Hepatic stellate cell (primary cell): ENCODE measurements at places on chromosomes 5 and 9.
A peak's percentile ranks its signal among the peaks of the same experiment; 100 is the strongest.

DNA sequence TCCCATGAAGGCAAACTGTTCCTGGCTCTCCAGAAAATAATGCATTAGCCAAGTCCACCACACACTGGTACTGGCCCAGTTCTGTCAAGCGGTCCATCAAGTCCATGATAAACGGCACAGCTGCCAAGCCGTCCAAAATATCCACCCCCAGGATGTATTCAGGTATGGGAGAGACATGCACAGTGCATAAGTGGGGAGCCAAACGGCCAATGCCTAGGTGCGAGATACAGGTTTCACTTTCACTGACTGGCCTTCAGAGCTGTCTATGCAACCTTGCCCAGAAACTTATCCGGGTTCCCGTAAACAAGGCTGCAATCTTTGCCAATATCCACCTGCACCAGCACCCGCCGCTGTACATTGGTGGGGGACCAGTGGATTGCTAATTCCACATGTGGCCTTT is 795.8 kb downstream of the EFNA5 start:
- DNase-seq = no peak

DNA sequence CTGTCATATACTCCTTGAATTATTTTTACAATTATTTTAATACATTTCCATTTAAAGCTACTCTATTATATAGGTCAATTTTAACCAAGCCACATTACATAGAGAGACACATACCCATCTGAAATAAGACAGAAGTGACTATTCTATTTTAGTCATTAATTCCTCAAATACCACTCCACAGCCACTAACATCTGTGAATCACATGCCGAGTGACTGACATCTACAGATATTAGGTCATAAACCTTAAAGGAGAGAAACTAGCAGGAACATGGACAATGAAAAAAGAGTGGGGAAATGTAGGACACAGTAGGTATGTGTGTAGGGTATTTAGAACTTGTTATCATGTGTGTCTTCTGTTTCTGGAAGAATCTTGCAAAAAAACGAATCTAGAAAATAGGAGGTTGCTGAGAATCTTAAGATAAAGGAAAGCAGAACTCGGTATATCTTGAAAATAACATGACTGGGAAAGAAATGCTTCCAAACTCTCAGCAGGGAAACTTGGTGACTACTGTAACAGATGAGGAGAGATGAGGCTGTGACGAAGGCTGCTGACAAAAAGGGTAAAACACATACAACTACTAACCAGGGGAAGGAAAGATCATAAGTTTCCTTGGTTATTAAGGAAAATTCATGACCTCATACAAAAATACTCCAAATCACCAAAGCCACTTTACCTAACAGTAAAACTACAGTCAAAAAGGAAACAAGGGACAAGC is 84.6 kb downstream of the PLPP1 start:
- DNase-seq = peak; percentile 40

GRCh38 chr5:93925321-93925720 is 183.9 kb upstream of the POU5F2 start:
- no peak for DNase-seq

- DNase-seq = no peak
These were observed 57.7 kb upstream of the GALNT10 start for GRCh38 chr5:154132718-154133307.

GRCh38 chr9:83106263-83106662 is 43.3 kb upstream of the RASEF start:
- DNase-seq = no peak

DNA sequence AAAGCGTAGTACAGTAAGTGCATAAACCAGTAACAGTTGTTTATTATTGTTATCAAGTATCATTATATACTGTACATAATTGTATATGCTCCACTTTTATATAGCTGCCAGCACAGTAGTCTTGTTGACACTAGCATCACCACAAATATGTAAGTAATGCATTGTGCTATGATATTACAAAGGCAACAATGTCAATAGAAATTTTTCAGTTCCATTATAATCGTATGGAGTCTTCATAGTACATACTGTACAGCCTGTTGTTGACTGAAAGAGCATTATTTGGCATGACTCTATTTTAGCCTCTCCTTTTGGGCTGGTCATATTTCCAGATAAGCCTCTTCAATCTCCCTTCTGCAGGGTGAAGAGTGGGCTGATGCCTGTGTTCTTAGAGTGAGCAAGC is 40.4 kb downstream of the CFAP95 start:
- DNase-seq = no peak

DNA sequence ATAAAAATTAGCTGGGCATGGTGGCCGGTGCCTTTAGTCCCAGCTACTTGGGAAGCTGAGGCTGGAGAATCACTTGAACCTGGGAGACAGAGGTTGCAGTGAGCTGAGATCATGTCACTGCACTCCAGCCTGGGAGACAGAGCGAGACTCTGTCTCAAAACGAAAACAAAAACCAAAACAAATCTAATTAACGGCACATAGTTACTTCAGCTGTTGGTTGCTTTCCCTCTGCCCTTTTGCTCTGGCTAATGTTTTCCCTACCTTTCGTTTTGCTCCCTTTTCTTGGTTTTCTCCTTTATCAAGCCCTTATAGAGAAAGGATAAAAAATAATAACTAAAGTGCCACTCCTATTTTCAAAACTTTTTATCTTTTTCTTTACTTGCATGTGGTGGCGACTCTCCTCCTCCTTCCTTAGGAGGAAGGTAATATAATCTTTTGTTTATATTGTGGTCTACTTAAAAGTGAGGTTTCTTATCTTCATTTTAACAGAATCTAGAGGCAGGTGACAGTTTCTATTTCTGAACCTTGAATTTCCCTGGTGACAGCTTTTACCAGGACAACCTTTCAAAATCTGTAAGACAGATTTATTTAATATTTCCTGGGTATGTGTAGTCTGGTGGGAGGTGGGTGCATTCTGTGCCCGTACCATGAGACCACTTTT is 125.4 kb downstream of the ARHGEF28 start:
- no peak for DNase-seq

DNA sequence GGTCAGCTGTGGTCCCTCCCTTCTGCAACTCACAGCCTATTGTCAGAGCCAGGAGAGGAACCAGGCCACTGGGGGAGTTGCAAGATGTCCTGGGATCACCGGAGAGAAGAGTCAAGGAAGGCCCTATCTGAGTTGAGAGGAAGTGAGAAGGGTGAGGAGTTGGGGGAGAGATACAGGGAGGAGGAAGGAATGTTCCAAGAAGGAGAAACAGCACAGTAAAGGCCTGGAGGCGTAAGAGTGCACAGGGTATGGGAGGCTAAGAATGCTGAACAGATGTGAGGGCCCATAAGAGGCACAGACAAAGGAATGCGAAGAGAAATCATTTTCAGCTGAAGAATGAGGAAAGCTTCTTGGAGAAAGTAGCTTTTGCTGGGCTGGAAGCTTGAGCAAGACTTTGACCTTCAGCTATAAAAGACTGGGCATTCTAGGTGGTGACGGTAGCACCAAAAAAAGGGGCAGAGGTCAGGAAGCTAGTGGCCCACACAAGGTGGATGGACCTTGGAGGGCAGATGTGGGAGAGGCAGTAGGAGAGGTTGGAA is 21.6 kb upstream of the CSF1R start:
- no peak for DNase-seq

DNA sequence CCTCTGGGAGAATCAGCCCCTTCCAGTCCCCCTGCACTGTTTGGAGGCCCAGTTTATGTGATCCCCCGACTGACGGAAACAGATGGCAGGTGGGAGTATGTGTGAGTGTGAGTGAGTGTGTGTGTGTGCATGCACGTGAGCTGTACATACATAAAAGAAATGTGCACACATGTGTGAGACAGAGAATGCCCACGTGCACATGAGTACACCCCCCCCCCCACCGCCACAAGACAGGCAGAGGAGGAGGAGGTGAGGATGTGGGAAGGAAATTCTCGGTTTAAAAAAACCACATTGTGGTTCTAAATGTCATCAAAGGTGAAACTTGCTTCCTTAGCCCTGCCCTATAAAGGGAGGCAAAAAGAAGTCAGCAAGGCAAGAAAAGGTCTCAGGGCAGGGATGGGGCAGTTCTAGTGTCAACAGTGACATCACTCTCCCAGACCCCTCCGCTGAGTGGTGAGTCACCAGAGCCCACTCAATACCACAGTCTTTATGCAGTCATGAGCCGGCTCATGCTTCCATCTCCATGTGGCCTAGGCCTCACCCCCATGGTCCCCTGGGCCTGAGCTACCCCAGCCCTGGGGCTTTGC is 79.2 kb upstream of the HSPA9 start:
- peak; percentile 41 for DNase-seq

DNA sequence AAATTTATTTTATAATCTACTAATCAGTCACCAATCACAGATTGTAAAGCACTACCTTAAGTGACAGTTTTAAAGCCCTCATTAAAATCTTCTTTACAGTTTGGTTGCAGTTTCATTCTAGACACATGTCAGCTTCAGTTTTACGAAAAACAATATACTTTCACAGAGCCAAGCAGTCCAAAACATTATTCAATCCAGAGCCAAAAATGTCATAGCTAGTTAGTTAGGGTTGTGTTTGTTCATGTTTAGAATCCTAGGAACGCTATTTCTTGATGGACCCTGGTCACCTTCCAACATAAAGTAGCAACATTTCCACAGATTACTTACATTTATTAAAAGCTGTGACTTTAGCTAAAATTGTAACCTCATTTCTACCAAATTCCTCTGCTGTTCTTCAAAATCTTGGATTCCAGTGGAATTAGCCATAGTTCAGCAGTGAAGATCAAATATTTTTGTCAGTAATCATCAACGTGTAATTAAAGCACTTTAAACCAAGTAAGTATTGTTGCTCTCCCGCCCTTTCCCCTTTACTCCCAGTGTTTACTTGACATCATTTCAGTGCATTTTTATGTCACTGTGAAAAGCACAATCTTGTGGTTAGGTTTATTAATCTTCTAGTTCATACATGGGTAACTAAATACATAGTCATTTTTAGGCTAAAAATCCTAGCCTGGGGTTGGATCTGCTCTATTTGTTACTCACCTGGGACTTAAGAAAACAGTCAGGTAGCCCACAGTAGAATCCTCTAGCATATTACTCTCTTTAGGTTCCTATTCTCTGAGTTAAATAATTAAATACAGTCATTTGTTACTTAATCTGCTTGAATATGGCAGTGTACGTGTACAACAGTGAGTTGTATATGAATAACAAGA is 74.3 kb downstream of the NIPBL start:
- DNase-seq = peak; percentile 22

DNA sequence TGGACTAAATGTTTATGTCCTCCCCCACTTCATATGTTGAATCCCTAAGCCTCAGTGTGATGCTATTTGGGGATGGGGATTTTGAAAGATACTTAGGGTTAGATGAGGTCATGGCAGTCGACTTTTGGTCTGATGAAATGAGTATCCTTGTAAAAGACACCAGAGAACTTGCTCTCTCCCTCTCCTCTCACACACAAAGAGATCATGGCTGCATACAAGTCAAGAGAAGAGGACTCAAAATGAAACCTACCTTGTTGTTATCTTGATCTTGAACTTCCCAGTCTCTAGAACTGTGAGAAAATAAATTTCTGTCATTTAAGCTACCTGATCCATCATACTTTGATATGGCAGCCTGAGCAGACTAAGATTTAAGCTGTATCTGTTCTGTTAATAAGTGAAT is 144.0 kb upstream of the HAPLN1 start:
- DNase-seq = no peak

DNA sequence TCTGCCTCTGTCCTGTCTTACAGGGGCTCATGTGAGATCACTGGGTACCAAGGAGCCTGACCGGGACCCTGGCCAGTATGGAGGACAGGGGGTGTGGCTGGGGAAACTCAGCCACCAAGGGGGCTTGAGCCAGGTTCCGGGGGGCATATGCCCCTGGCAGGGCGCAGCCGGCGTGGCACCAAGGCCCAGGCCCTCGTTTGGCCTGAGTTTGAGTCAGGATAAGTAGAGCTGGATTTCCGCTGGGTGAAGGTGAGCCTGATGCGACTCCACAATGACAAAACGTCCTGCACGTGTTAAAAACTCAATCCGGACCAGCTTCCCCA is 616 bp upstream of the TSPAN17 start:
- DNase-seq = no peak

DNA sequence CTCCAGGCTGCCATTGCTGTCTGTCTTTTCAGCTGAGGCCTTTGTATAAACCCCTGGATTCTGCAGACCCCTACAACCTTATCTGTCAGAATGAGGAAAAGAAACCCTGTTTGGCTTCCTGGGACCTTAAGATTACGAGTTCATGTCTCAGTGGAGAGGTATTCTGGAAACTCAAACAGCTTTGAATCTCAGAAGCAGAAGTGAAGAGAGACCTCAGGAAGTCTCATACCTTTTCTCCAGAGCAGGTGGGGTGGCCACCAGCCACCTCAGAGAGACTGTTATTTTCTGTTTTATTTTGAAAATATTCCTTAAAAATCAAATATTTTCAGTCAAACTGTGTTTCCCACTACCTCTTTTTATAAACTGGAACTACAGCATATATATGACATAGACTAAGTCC is 457.5 kb downstream of the TMEM232 start:
- no peak for DNase-seq

- DNase-seq = no peak
These were observed 215.8 kb upstream of the PPP1R2B start for GRCh38 chr5:156634301-156634700.

GRCh38 chr5:133642153-133642722 is 29.9 kb upstream of the FSTL4 start:
- DNase-seq = no peak

DNA sequence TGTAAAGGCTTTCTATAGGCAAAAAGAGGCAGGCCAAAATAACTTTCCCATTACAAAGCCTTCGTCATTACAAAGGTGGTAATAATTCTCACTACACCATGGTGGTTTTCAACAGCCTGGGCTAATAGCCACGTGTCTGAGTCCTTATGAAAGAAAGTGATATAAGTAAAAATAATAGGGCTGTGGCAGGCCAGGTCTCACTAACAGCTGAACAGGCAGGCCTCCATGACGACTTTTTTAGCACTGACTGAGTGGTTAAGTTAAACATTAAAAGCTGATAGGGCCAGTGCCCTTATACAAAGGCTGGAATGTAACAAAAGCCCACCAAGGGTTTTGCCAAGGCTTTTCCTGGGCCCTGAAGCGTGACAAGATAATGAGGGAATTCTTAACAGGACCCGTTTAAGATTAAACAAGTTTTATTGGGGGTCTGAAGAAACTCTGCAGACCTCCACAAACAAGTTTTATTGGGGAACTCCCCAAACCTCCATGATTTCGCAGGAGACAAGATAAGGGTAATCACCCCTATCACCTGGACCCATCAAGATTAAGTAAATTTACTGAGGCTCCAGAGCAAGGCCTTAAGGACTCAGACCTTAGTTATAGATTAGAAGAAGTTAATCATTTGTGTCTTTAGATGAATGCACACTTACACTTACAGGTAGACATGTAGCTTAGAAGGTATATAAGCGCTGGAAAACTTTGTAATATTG is 412.9 kb downstream of the CHSY3 start:
- no peak for DNase-seq

DNA sequence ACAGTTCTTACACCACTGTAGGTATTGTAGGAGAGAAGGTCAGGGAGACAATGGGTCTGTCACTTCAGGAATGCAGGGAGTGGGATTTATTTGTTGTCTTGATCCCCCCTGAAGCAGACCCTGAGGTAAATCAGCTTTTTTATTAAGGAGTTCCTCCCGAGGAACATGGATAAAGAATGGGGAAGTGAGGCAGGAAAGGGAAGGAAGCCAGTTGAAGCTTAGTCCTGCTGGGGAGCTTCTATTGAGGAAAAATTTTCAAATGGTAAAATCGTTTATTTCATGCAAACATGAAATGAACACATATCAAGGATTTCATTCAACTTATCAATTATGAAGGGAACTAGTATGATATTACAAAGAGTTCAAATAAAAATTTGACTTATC is 318.6 kb upstream of the PIK3R1 start:
- no peak for DNase-seq
